ENCODE measurements at places on chromosomes 3 and 15.

- DNase-seq, result no peak
These were observed 45.3 kb upstream of the SPESP1 start for GRCh38 chr15:68885070-68885469.

- peak; percentile 22 for DNase-seq
These were observed 17.9 kb downstream of the IL12A start for GRCh38 chr3:160006282-160007163.

DNA sequence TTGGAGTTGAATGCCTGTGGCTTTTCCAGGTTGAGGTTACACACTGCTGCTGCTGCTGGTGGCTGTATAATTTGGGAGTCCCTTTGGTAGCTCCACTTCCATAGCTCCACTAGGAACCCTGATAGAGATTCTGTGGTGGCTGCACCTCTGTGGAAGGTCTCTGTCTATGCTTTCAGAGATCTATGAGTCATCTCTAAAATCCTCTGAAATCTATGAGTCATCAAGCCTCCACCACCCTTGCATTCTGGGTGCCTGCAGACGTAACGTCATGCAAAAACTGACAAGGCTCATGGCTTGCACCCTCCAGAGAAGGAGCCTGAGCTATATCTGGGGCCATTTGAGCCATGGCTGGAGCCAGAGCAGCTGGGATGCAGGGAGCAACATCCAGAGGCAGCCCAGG lies 1037.0 kb upstream of the CFAP20DC start:
- no peak for DNase-seq

DNA sequence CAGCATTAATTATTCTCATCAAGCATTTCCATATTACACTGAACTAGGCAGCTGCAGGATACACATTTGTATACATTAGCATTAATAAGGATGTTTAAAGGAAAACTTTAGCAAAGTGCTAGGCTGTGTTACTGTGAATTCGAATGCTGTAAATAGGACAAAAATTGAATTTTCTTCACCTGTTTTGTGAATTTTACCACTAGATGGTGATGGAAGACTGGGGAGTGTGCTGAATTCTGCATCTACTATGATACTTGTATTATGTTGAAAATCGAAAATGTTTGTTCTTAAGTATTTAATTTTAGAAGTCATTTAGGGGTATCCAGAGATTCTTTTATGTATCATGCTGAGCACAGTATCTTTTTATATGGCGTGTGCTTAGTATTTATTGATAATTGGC lies 12.3 kb upstream of the P2RY14 start:
- DNase-seq, result no peak

GRCh38 chr3:65963787-65964677 lies 74.7 kb downstream of the MAGI1 start:
- DNase-seq, result no peak

DNA sequence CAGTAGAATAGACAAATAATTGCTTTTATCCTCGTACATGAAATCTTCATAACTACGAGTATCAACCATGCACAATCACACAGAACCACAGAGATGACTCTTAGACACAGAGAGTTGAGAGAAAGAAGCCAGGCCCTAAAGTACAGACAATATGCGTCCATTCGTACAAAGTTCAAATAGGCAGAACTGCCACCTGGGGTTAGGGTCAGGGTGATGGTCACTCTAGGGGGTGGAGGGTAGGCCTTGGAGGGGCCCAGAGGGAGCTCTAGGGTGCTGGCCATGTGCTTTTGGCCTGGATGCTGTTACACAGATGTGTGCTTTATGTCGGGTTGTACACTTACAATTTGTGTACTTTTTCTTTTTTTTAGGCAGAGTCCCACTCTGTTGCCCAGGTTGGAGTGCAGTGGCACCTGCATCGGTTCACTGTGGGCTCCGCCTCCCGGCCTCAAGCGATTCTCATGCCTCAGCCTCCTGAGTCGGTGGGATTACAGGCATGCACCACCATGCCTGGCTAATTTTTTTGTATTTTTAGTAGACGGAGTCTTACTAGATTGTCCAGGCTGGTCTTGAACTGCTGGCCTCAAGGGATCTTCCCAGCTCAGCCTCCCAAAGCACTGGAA lies 65.9 kb upstream of the KLF13 start:
- DNase-seq, result no peak

- DNase-seq, result no peak
These were observed 11.0 kb downstream of the CD47 start for GRCh38 chr3:108079877-108080276.

GRCh38 chr3:47610583-47610982 lies 31.9 kb upstream of the CSPG5 start:
- DNase-seq, result no peak

DNA sequence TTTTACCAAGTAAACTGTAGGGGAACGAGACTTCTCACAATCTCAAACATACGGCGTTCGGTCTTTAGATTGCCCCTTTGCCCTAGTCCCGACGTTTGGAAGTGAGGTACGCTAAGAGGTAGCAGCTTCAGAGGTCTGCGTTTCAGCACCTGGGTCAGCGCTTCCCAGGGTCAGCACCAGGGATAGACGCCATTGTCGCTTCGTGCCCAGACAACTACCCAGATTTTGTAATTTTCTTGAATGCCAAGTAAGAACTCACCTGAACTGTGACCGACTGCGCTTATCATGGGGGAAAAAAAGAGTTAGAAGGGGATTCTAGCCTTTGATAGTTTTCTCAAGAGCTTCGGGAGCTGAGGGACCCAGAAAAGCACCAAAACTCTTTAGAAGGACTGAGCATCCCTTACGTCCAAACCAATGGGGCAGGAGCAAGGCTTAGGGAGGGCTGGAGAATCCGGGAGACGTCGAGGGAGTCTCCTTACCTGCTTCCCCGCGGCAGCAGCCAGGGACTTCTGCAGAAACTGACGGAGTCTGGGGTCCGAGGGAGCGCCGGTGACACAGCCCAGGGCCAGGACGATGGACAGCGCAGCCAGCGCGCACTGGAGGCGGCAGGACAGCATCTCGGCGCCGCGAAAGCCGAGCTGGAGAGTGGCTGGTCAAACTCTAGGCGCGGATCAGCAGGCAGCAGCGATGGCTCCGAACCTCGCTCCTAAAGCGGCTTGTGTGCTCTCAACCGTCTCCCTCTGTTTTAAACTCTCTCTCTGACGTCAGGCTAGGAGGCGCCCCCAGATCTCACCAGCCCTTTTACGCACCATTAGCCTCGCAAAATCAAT lies at the start of gene SST:
Gene SST (minus strand): TSS at position 720 of the 830 bp plus-strand sequence. CDS start 103 bp downstream, at position 617.
- no peak for DNase-seq

Measured in NCI-H2171 (cell line).